ENCODE measurements at places on chromosomes 2 and 18. TPM values are rescaled to one million over a fixed set of nuclear protein-coding genes. Genes with fewer than 3 reads are reported as not detected.

DNA sequence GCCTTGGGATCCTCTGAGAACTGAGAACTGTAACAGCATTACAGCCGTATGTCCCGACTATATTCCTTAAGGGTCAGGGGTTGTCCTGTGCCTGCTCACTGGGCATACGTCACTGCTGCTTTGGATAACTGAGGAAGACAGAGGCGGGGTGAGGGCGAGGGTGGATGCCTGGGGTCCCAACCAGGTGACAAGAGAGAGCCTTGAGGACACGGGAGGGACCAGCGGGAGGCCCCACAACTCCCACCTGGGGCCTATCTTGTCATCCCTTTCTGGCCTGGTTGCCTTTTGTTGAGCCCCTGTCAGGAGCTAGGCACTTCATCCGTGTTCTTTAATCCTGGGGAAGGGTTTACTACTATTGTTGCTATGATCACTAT is 28.8 kb downstream of the INPP5D start:
- DNase-seq = no peak

DNA sequence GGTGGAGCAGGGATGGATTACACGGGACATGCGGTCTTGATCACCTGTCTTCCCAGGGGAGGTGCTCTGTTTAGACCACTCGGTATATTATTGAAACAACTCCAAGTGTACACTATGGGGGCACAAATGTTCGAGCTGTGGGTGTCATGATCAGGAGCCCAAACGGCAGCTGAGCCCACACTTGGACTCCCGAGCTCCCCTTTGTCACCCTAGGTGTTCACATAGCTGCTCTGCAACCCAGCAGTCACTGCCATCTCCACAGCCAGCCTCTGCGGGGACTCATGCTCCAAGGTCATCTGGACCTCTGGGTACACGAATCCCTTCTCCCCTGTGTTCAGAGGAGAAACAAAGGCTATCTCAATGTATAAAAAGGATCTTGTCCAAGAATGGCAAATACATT is 46.0 kb downstream of the CAPN13 start:
- no peak for DNase-seq

- no peak for DNase-seq
These were observed 93.5 kb upstream of the OTOS start for GRCh38 chr2:240233885-240234502.

DNA sequence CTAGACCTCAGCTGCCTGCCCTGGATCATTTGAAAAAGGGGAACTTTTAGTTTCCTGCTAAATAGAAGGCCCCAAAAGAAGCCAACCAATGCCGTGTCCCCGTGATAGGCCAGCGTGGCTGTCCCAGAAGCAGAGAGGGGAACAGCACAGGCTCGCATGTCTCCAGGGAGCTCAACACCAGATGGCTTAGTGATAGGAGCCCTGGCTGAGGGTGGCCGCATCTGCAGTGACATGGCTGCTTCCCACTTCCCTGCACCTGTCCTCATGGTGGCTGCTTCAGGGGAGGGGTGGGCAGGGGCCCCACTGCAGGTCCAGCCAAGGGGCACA is 79.6 kb downstream of the MBP start:
- DNase-seq = no peak

- DNase-seq = no peak
These were observed 3.9 kb upstream of the WDSUB1 start for GRCh38 chr2:159290289-159290907.

DNA sequence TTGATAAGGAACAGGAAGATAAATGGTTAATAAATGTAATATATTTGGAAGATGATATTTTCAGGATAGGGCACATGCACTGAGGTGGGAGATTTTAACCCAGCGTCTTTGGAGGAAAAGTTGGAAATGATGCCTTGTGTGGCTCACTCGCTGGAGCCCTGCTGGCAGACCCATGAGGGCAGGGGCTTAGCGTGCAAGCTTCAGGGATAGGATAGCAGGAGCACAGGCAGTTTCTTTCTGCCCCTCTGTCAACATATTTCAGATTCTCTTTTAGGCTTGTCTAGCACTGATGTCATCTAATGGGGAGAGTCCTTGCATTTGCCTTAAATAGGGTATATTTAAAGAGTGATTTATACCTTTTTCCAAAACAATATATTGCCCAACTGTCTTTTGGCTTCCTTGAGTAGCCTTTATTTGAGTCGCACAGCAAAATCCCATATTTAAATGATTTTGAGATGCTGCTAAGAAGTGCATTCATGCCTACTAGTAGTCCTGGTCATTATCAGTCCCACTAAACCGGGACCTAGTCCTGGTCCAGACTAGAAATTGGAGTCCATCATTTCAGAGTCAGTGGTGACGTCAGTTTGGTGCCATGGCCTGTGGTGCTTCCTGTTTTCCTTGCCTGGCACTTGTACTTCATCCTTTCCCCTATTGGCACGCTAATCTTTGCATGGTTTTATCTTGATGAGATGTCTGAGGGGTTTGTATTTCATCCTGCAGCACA is 45.8 kb downstream of the SH3RF3 start:
- no peak for DNase-seq

The SCYGR5 gene
- not detected for polyA plus RNA-seq

The ACVR1C gene
- 0.05 TPM for polyA plus RNA-seq

Data from CD4-positive, CD25-positive, alpha-beta regulatory T cell (primary cell).